NCI-H2227 treated with DMSO at 0.1 percent for 48 hours (cell line): ENCODE measurements at places on chromosomes 3 and 15.
A peak's percentile ranks its signal among the peaks of the same experiment; 100 is the strongest.

DNA sequence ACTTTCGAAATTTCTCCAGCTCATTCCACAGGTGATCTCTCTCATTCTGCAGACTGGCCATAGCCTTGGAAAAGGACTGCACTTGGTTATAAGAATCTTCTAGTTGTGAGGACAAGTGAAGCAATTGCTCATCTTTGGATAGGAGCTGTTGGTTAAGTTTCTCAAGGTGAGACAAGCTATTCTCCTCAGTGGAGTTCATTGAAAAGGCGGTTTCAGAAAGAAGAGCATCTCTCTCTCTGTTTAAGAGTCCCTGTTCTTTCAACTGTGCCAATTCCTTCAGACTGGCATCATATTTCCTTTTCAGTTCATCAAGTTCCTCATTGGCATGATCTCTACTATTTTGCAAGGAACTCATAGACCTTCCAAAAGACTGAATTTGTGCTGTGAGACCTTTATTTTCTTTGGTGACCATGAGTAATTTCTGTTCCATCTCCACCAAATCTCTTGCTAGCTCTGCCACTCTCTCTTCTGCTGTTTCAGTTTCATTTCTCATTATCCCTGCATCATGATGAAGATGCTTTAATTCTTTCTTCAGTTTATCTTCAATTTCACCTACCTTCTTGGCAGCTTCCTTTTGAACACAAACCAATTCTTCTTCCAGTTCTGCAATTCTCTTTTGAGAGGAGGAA, 30.2 kb upstream of the HCLS1 start:
- DNase-seq = no peak

GRCh38 chr3:175432376-175433025, 573.4 kb downstream of the NAALADL2 start:
- DNase-seq = no peak

- DNase-seq = peak; percentile 86
These were observed 125.6 kb upstream of the RASGRP1 start for GRCh38 chr15:38690216-38690615.

DNA sequence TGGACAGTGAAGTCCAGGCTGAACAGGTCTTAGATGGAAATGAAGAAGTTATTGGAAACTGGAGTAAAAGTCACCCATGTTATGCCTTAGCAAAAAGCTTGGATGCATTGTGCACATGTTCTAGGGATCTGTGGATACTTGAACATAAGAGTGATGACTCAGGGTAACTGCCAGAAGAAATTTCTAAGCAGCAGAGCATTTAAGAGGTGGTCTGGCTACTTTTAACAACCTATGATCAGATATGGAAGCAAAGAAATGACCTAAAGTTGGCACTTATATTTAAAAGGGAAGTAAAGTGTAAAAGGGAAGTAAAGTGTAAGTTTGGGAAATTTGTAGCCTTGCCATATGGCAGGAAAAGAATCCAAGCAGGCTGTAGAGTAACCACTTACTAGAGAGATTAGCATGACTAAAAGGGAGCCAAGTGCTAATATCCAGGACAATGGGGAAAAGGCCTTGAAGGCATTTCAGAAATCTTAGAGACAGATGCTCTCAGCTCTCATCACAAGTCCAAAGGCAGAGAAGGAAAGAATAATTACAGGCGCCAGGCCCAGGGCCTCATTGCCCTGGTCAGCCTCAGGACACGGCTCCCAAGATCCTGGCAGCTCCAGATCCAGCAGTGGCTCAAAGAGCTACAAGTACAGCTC, 73.9 kb upstream of the KCNH8 start:
- no peak for DNase-seq

GRCh38 chr15:26521691-26522198, 251.1 kb downstream of the GABRB3 start:
- no peak for DNase-seq

- no peak for DNase-seq
These were observed 24.1 kb upstream of the BBX start for GRCh38 chr3:107498646-107499045.

DNA sequence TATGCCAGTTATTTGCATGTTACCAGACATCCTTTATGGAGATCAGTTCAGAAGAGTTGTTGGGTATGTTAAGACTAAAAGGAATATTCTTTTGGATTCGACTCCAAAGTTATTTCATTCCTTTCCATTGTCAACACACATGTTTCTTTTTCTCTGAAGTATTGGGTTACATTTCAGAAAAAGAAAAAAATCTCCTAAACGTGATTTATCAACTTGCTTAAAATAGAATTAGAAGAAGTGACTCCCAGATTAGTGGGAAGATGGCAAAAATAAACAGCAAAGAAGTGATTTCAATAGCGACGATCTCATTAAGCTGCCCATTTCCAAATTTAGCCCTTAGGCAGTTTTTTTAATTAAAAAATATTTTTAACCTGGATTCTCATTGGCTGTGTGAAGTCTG, 85.4 kb downstream of the TIGIT start:
- no peak for DNase-seq
